ENCODE measurements at places on chromosomes 3 and 15. TPM values are rescaled to one million over a fixed set of nuclear protein-coding genes. Genes with fewer than 3 reads are reported as not detected.

GRCh38 chr15:52206446-52206845, 15.3 kb upstream of the GNB5 start:
- no peak for DNase-seq

GRCh38 chr3:175153595-175153994, 294.5 kb downstream of the NAALADL2 start:
- DNase-seq: no peak

DNA sequence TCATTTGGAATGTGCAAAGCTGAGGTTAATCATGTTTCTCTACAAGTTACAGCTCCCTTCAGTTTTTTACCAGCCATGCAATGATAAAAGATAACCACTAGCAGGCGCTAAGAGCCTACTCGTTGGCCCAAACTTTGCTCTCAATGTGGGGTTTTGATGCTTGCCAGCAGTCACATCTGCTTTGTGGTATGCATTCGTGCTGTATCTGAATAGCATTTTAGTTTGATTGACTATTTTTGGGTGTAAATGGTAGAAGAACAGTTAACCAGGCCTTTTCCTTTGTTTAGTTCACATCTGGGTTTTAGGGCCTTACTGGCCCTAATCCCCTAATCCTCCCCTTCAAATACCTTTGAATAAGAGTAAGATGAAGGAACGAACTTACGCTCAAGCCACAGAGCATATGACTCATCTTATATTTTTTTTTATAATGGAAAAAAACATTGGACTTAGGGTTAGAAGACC, 4.4 kb upstream of the CLDN11 start:
- DNase-seq: peak; percentile 86

- DNase-seq: no peak
Measured at GRCh38 chr3:197169028-197169427, 129.4 kb downstream of the DLG1 start.

- no peak for DNase-seq
Measured at GRCh38 chr15:70142322-70143191, 44.8 kb upstream of the TLE3 start.

DNA sequence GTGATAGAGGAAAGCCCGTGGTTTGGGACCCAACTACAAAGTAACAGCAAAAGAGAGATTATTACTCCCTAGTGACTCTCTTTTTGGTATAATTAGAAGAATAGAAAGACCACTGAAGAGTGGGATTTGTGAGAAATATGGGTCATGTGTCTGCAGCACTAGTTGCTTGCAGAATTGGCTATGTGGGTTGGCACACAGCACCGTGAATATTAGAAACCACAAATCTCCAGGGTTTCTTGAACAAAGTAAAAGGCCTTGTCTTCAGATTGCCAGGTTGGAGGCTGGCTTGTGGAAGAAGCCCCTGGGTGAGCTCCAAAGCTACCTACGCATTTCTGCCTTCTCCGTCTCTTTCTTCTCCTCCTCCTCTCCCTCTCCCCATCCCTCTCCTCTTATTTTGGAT, 177.9 kb upstream of the ICE2 start:
- DNase-seq: no peak

- DNase-seq: no peak
Measured at GRCh38 chr3:31579828-31580227, 47.1 kb downstream of the STT3B start.

- no peak for DNase-seq
Measured at GRCh38 chr3:3627114-3627513, 172.1 kb upstream of the LRRN1 start.

DNA sequence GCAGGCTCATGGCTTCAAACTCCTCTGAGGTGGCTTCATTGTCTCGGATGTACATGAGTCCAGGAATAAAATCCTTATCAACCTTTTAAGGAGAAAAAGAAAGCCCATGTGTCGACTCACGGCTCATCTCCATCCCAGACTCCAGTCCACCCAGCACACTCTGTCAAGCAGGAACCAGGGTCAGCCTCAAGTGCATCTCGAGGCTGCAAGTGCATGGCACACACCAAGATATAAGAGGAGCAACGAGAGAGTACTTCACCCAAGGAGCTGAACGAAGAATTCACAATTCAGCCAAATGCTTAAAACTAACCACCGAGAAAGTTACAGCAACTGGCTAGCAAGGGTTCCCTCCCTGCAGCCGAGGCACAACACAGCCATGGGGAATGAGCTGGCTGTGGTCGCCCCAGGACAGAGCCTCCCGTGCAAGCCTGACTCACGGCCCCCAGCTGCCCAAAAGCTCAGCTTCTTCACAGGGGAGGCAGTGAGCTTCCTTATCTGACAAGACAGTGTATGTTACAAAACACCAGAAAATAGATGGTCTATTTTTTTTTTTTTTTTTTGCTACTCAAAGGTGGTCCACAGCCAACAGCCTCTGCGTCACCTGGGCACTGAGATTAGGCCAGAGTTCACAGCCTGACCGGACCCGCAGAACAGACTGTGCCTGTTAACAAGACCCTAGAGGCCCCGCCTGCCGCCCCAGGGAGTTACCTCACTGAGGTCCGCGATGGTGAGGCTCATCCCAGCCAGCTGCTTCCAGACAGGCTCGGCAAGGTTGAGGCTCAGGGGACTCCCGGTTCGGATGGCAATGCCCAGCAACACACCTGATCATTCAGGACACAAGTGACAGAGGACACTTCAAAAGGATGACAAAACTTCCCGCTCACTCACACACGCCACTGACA, 15.9 kb upstream of the OCA2 start:
- no peak for DNase-seq

DNA sequence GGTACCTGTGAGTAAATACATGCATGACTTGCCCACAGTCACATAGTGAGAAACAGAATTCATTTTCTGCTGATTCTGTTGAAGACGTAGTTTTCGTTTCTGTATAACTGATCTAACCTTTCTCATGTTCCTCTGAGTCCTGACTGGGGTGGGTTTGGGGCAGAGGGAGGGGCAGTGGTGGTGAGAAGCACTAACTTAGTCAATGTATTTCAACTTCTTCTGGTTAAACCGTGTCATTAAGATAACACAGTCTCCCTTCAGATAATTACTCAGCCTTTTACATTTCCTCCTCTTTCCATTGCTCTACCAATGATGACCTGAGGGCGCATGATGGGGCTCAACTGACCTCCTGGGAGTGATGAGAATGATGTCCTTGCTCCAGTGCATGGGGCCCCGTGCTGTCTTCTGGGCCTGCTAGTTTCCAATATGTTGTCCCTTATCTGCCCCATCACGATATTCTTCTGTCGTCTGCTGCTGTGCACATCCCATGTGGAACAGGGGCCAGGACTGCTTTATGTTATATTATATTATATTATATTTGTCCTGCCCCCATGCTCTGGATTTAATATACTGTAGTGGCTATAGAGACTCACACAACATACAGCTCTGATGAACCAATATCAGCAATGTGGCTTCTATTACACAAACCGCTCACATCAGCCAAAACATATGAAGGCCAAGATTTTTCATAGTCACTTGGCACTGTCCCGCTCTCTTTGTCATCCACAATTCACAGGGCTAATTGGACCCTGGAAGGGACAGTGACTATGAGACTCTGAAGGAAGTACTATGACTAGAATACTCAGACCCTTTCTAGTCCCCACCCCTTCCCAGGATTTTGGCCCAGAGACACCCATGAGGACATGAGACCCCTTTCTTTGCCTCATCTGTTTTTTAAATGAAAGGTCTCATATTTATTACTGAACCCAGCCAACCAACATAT, 407.1 kb upstream of the MCTP2 start:
- no peak for DNase-seq

DNA sequence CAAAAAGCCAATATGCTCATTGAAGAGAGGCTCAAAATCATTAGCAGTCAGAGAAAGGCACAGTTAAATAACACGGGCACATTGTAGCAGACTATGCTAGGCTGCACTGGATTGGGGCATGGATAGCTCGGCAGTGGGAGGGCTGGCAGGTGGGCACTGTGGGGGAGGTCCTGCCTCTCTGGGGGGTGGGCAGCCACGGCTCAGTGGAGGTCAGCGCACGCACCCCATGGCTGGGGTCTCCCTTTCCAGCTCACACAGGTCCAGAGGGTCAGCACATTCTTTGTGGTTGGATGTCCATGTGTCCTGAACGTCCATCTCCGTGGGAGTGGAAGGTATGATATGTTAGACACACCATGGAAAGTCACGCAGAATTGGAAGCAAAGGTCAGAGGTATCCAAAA, 18.4 kb upstream of the MGLL start:
- DNase-seq: no peak

- DNase-seq: no peak
Measured at GRCh38 chr3:62708638-62709373, 166.4 kb downstream of the CADPS start.

DNA sequence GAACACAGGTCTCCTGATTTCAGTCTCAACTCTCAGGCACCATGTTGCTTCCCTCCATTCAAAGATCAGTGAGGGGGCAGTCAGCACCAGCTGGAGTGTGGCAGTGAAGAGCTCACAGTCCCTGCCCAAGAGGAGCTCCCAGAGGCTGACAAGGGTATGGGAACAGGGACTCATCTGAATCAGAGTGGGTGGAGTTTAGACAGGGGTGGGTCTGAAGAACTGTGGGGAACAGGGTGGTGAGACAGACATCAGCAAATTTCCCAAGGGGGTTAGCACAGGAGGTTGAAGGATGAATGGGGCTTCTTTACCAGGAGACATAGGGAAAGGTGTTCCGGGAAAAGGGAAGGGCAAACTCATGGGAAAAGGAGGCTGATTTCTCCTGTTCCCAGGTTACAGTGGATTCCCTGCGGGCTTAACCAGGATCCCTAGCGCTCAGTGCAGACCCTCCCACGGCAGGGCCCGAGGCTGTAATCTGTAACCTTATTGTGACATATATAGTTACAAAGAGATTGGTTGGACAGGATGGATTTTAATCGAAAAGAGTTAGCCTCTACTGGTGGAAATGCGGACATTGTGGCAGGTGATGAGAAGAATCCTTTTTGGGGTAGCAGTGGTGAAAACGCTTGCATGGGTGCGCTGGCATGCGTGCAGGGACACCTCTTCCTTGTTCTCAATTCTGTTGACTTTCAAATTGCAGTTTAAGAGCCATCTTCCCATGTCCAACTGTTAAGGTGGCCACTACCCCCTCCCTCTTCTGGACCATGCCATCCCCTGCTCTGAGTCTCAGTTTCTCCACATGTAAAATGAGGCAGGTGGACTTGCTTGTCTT, 160.3 kb downstream of the SMAD6 start:
- DNase-seq: no peak

GRCh38 chr3:131193641-131194238, 167.1 kb downstream of the NEK11 start:
- DNase-seq: no peak

DNA sequence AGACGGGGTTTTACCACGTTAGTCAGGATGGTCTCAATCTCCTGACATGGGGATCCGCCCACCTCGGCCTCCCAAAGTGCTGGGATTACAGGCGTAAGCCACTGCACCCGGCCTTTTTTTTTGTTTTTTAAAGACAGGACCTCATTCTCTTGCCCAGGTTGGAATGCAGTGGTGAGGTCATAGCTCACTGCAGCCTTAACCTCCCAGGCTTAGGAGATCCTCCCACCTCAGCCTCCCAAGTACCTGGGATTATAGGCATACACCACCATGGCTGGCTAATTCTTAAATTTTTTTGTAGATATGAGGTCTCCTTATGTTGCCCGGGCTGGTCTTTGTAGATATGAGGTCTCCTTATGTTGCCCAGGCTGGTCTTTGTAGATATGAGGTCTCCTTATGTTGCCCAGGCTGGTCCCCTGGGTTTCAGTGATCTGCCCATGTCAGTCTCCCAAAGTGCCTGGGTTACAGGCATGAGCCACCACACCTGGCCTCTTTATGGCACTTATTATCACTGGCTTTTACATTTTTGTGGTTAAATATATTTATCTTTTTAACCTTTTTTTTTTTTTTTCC, 82.3 kb upstream of the RNU6-1 start:
- no peak for DNase-seq

Gene SLC25A36
- total RNA-seq: 29.8 TPM

Gene FBLN2
- total RNA-seq: 2.6 TPM

Gene MOBP
- not detected for total RNA-seq

Gene LINGO1
- total RNA-seq: 0.22 TPM

Gene NAALADL2
- 0.20 TPM for total RNA-seq

Gene LRIG1
- total RNA-seq: 38.9 TPM

Gene MON1A
- 7.9 TPM for total RNA-seq

Measured in lung microvascular endothelial cell (primary cell).